ENCODE measurements at places on chromosomes 5 and 9. TPM values are rescaled to one million over a fixed set of nuclear protein-coding genes. Genes with fewer than 3 reads are reported as not detected.

The SPATA31E1 gene
- not detected for total RNA-seq

The RASEF gene
- total RNA-seq = 0.11 TPM

The SH2D3C gene
- not detected for total RNA-seq

The C7 gene
- not detected for total RNA-seq

The PCDHGB3 gene
- 2.8 TPM for total RNA-seq

The HAND1 gene
- total RNA-seq = not detected

The LAMC3 gene
- not detected for total RNA-seq

The NRG2 gene
- total RNA-seq = not detected

The ACTBL2 gene
- 0.11 TPM for total RNA-seq

The TMEFF1 gene
- total RNA-seq = 0.43 TPM

The CD72 gene
- 3.9 TPM for total RNA-seq
